ENCODE measurements at places on chromosomes 1 and 21.
A peak's percentile ranks its signal among the peaks of the same experiment; 100 is the strongest.

GRCh38 chr1:55282058-55282457 is 66.9 kb upstream of the USP24 start:
- DNase-seq, result no peak

GRCh38 chr1:53511933-53512806 is 53.0 kb downstream of the DMRTB1 start:
- no peak for DNase-seq

- DNase-seq, result no peak
These were observed 17.0 kb upstream of the OLFML2B start for GRCh38 chr1:162040657-162041056.

DNA sequence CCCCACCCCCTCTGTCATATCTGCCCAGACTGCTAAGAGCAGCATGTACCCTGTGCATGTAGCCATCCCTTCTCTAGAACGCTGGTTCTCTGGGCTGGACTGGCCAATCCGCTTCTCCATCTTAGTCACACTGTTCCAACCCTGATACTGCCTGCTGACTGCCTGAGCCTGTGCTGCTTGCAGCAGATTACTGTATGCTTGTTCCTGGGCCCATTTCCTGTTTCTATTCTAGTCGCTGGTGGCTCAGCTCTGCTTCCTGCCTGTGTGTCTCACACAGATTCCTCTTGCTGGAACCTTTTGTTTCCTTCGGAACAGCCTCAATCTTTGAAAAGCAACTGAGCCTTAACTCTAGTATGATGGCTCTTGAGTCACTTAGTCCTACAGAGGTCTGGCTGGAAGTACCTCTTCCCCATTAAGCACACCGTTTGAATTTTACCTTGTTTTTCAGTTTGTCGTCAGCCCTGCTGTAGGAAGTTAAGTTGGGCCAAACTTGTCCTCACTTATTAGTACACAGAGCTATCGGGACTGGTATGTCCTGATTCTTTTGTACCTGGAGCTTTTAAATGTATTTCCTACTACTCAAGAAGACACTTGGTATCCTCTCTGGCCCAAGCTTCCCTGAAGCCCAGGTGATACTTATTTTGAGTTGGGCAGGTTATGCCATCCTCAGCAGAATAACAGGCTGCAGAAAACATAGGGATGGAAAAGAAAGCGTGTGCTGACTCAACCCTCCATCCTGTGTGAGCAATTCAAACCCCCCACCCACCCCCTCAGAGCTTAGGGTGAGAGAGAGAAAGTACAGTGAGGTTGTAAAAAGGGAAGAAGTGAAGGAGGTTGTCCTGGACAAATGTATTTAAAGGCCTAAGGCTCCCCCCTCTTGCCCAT is 43.4 kb upstream of the PIGV start:
- no peak for DNase-seq

- DNase-seq, result no peak
These were observed 12.7 kb upstream of the PTCH2 start for GRCh38 chr1:44855742-44856141.

- DNase-seq, result no peak
These were observed 9.5 kb upstream of the YRDC start for GRCh38 chr1:37817481-37817880.

- no peak for DNase-seq
These were observed 10.0 kb downstream of the HS2ST1 start for GRCh38 chr1:86924324-86924960.

DNA sequence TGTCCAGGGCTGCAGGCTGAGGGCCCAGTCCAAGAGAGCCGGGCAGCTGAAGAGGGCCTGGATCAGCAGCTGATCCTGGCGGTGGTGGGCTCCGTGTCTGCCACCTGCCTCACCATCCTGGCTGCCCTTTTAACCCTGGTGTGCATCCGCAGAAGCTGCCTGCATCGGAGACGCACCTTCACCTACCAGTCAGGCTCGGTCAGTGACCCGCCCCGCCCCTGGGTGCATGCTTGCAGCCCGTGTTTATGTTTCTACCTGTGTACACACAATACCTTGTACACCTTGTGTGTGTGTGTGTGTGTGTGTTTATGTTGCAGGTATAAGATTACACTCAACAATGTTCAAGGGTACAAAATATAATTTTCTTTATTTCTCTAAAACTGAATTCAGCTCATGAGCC is 13.0 kb downstream of the TIE1 start:
- DNase-seq, result no peak

DNA sequence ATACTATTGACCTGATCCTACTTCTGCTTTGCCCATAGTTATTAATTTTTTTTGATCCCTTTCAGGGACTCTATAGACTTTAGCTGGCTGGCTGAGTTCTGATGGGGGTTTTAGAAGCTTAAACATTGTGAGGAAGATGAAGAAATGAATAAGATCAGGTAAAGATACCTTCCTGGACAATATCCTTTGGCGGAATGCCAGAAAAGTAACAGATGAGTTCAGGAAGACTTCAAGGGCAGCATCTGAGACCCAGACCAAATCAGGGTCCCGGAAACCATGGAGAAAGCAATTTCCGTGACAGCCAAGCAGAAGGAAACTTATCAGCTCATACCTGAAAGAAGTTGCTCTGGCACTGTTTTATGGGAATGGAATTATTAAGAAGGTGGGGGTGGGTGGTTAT is 100.4 kb downstream of the XCL2 start:
- DNase-seq, result no peak

DNA sequence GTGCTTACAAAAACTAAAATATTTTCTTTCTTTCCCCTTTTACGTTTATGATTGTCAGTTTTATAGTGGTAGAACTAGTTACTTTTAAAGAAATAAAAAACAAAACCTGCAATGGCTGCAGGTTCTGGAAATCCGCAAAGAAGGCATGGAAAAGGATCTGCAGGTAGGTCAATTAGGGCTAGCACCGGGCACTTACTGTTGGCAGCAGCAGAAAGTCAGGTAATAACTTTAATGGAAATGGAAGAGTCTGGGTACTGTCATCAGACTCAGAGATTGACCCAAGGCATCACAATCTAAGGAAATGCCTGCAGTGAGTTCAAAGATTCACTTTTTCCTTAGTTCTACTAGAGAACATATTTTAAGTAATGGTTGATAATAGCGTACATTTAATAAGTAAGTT is 1136.3 kb upstream of the B3GALT2 start:
- no peak for DNase-seq

GRCh38 chr1:113542221-113542701 is 151.9 kb downstream of the MAGI3 start:
- DNase-seq, result no peak

- no peak for DNase-seq
These were observed 35.5 kb downstream of the CDC14A start for GRCh38 chr1:100387657-100388350.

DNA sequence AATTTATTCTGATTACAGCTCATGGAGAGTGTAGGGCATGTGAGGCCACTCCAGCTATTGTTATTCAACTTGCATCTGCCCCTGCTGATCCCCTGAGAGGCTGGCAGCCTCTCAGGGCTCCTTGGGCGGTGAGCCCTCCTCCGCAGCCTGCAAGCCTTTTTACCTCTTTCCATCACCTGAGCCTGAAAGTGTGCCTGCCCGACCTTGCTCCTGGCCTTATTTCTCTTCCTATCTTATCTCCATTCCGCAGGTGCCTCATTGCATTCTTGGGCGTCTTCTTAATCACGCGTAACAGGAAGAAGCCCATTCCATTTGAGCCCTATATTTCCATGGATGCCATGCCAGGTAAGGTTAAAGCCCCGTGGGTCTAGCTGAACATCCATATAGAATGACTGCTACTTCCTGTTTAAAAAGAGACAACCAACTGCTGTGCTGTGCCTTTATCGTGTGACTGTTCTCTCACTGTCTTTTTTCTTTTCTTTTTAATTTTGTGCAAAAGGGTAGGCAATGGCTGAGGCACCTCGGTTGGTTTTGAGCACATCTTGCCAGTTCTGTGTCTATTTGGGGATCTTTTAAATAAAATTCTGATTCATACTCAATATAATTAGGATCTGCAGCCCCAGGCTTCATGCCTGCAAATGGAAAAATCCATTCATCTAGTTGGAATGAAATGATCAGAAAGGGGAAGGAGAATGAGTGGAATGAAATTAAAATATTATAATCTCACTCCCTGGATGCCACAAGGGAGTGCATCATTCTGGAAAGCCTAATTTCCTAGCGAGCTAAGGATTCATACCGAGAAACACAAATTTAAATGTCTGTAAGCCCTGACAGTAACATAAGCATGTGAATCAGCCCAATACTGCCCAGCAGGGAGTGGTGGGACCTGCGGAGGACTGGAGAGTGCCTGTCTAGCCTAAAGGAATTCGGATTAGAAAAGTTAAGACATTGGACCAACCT is 38.6 kb upstream of the RCAN3 start:
- no peak for DNase-seq

- DNase-seq, result no peak
These were observed 56.5 kb downstream of the IRF2BP2 start for GRCh38 chr1:234553240-234554188.

- peak; percentile 77 for DNase-seq
These were observed 8.9 kb downstream of the MAP1LC3C start for GRCh38 chr1:241990040-241990439.

- DNase-seq, result no peak
These were observed 33.0 kb downstream of the SH3BGR start for GRCh38 chr21:39484711-39485276.

GRCh38 chr1:53869454-53870117 is 20.0 kb downstream of the YIPF1 start:
- DNase-seq, result no peak

DNA sequence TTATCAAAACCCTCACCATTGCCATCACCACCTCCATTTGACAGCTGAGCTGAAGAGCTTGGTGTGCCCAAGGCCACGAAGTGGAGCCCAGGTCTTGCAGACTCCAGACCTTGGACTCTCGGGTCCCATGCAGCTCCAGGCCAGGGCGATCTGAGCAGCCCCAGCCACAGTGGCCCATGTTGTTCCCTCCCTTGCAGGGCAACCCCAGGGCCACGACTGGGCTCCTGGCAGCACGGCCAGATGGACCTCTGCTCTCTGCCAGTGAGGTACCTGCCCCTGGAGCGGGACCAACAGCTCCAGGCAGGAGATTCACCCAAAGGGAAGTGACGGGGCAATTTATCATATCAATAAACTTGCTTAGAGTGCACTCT is 182.7 kb upstream of the VAMP3 start:
- no peak for DNase-seq

GRCh38 chr1:2328676-2329455 is 62.5 kb downstream of the MORN1 start:
- DNase-seq, result no peak
